ENCODE measurements at places on chromosomes 2 and 18.

DNA sequence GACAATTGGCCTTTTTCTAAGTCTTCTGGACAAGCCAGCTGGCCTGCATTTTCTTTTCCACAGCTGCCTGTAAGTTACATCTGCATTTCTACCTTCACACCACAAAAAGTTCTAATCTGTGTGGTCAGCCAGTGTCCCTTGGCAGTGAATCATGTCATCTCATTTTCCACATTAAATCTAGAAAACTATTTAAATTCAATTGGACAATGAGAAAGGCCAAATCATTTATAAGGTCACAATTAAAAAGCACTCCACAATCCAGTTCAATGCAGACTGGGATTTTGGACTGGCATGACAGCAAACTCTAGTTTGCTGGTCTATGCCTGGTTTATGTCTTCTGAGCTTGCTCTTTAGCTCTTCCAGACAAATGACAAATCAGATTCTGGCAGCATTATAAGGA is 494.2 kb upstream of the SPHKAP start:
- no peak overlapping the region for H3K4me3 ChIP-seq
- no peaks in the 10 kb centered on the region for H3K36me3 ChIP-seq
- no peaks in the 10 kb centered on the region for H3K4me1 ChIP-seq
- DNase-seq = no peak
- H3K27me3 ChIP-seq = no peaks in the 10 kb centered on the region

DNA sequence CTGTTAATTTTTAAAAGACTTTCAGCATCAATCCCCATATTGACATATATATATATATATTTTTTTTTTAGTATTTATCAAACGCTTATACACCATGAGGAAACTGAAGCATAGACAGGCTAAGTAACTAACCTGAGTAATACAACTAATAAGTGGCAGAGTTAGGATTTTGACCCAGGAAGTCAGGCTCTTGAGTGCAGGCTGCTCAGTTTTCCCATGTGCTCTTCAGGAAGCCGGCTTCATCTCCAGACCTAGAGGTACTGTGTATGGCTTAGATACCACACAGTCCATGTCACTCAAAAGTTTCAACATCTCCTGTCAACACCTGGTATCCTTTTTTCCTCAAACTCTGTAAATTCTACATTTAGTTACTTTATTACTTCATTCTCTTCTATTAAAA is 841.7 kb upstream of the ACVR2A start:
- H3K27ac ChIP-seq = no peak overlapping the region
- DNase-seq = no peak

DNA sequence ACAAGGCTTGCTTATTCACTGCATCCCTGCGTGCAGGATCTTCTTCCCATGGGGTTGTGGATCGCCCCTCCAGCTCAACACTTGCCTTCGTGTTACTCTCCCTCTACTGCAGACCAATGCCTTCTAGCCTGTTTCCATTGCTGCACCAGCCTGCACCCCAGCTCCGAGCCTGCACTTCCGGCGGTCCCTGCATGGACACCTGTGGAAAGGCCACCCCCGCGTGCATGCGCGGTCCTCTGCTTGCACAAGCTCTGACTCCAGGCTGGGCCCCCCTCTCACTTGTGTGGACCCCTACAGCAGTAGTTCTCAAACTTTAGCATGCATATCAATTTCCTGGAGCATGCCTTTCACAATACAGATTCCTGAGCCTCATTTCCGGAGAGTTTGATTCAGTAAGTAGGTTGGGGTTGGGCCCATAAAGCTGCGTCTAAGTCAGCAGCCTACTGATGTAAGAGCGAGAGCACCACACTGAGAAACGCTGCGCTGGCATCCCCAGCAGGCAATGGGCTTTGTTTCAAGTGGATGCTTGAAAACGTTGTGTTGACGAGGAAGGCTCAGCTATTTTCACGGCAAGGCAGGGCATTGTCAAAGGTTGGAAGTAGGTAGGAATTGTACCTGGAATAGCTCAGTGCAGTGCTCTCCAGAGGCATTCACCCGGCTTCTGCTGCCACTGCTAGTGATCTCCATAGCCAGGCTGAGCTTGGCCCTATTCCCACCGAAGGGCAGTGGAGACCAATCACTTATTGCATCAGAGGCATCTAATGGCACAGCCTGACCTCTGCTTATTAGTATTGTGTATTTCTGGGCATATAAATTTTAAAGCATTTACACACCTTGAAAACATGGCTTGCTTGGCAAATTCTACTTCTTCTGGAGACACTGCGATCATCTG is 32.6 kb downstream of the CREG2 start:
- H3K27ac ChIP-seq = no peak overlapping the region
- no peaks in the 10 kb centered on the region for H3K27me3 ChIP-seq
- no peaks in the 10 kb centered on the region for H3K4me1 ChIP-seq
- DNase-seq = no peak
- H3K4me3 ChIP-seq = no peak overlapping the region

- no peaks in the 10 kb centered on the region for H3K36me3 ChIP-seq
- H3K4me3 ChIP-seq = no peak overlapping the region
- H3K27me3 ChIP-seq = no peaks in the 10 kb centered on the region
- no peak for DNase-seq
- no peak overlapping the region for H3K27ac ChIP-seq
- peaks cover 8% of the 10 kb centered on the region for H3K4me1 ChIP-seq
Measured at GRCh38 chr2:186058614-186059013, 320.0 kb downstream of the FSIP2 start.

- DNase-seq = no peak
- no peaks in the 10 kb centered on the region for H3K27me3 ChIP-seq
- H3K36me3 ChIP-seq = peaks cover 5% of the 10 kb centered on the region
- no peak overlapping the region for H3K4me3 ChIP-seq
- H3K4me1 ChIP-seq = no peaks in the 10 kb centered on the region
- no peak overlapping the region for H3K27ac ChIP-seq
Measured at GRCh38 chr18:56795381-56795780, 144.2 kb downstream of the WDR7 start.

DNA sequence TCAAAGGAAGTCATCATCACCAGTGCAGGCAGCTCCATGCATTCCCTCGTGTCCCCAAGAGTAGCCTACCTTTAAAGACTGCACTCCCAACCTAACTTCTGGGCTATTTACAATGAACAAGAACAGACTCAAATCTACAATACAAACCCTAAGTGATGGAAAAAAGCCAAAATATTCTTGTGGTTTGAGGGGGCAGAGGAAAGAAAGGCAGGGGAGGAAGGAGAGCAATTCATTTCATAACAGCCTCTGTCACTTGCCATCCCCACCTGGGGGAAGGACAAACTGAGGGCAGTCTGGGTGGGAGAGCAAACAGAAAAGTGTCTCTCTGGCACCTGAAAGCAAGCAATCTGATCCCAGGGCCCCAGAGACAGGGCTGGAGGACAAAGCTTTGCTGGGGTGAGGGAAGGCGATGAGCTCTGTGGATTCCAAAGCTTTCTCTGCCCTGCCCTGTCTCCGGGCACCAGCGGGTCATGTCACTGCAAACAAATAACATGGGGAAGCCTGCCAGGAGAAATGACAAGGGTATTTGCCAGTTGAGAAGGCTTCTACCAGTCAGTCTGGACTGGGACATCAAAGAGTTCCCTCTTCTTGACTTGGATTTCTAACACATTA is 528.0 kb upstream of the TNP1 start:
- no peak for DNase-seq
- no peaks in the 10 kb centered on the region for H3K36me3 ChIP-seq
- H3K27ac ChIP-seq = no peak overlapping the region

DNA sequence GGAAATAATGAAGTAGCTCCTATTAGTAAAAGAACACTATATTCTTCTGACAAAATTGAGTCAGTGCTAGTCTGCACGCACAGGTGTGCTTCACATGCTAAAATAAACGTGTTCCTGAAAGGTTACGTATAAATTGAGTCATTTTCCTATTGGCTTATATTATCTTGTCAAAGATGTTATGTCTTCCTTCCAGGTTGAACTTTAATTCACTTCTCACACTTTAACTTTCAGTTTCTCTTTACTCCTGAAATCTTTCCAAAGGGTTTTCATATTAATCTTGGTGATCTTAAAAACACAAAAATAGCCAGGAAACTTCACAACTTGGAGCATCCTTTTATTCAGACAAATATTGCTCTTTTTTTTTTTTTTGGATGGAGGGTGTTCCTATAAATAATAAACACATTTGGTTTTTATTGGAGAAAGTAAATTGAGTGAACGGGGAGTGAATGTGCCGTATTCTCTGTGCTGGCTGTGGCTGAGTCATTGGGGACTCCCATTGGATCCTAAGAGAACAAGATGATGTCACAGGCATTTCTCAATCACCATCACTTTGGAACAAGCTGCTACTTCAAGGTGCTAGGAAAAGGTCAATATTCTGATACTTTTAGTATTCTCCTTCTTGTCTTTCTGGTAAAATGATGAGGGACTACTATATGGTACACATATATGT is 150.2 kb upstream of the SPATS2L start:
- no peaks in the 10 kb centered on the region for H3K27me3 ChIP-seq
- H3K4me1 ChIP-seq = no peaks in the 10 kb centered on the region
- H3K4me3 ChIP-seq = peak overlapping the region; percentile 42
- H3K36me3 ChIP-seq = no peaks in the 10 kb centered on the region
- no peak for DNase-seq

GRCh38 chr18:68533641-68534040 is 181.3 kb downstream of the TMX3 start:
- H3K27me3 ChIP-seq = no peaks in the 10 kb centered on the region
- H3K36me3 ChIP-seq = no peaks in the 10 kb centered on the region
- H3K27ac ChIP-seq = no peak overlapping the region
- no peak for DNase-seq
- H3K4me3 ChIP-seq = no peak overlapping the region

- H3K27ac ChIP-seq = no peak overlapping the region
- no peaks in the 10 kb centered on the region for H3K4me1 ChIP-seq
- H3K4me3 ChIP-seq = no peak overlapping the region
- H3K36me3 ChIP-seq = no peaks in the 10 kb centered on the region
Measured at GRCh38 chr18:24456549-24456948, 3.9 kb upstream of the HRH4 start.

GRCh38 chr18:686339-687111 is 25.9 kb downstream of the ENOSF1 start:
- no peak overlapping the region for H3K27ac ChIP-seq
- H3K4me1 ChIP-seq = no peaks in the 10 kb centered on the region
- H3K4me3 ChIP-seq = no peak overlapping the region
- peaks cover 8% of the 10 kb centered on the region for H3K36me3 ChIP-seq
- no peaks in the 10 kb centered on the region for H3K27me3 ChIP-seq
- no peak for DNase-seq

DNA sequence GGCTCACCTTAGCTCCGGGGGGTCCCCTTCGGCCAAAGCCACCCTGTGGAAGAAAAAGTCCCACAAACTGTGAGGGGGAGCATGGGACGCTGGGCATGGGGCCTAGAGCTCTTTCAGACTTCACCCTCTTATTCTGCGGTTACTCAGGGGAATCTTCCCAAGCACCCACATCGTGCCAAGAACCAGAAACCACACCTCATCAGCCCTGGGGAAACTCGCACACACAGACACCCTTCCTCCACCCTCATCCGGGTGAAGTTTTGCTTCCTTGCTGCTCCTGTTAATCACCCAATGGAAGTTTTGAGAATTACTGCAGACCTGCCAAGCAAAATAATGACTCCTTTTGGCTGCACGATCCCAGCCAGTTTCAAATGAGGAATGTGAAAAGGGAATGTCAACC is 59.1 kb downstream of the COL6A3 start:
- H3K36me3 ChIP-seq = no peaks in the 10 kb centered on the region
- H3K27ac ChIP-seq = peak overlapping the region; percentile 30
- H3K4me3 ChIP-seq = no peak overlapping the region
- H3K27me3 ChIP-seq = peaks cover 39% of the 10 kb centered on the region

DNA sequence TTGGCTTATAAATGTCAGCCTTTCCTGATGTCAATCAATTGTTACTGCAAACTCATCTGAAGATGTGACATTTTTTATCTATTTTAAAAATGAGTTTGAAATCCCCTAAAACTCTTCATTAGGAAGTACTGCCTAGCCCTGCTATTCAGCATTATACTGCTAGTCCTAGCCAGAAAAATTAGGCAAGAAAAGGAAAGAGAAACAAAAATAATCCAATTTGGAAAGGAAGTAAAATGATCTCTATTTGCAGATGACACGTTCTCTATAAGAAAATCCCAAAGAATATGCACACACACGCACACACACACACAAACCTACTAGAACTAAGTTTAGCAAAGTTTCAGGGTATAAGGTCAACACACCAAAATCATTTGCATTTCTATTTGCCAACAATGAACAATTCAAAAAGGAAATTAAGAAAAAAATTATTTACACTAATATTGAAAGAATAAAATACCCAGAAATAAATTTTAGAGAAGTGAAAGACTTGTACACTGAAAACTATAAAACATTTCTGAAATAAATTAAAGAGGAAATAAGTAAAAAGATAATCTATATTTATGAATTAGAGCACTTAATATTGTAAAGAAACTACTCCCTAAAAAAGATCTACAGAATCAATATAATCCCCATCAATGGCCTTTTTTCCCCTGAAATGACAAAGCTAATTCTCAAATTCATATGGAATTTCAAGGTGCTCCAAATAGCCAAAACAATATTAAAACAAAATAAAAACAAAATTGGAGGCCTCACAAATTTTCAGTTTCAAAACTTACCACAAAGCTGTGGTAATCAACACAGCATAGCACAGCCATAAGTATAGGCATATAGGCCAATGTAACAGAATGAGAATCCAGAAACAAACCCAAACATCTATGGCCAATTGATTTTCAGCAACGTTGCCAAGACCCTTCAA is 433.7 kb upstream of the TRIB2 start:
- H3K36me3 ChIP-seq = no peaks in the 10 kb centered on the region
- no peaks in the 10 kb centered on the region for H3K27me3 ChIP-seq
- H3K4me1 ChIP-seq = peaks cover 9% of the 10 kb centered on the region
- no peak overlapping the region for H3K27ac ChIP-seq
- H3K4me3 ChIP-seq = no peak overlapping the region
- no peak for DNase-seq

DNA sequence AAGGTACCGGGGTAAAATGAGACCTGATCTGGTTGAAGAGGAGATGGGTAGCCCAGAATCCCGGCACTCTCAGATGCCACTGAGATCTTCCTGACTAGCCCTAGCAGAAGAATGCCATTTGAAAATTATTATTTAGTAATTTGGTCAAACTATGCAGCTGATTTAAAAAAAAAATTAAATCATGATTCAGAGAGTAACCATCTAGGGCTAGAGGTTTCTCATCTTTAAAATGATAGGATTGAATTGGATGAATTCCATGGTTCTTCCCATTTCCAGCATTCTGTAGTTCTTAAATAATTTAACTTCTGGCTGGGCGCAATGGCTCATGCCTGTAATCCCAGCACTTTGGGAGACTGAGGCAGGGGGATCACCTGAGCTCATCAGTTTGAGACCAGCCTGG is 106.1 kb downstream of the MYO1B start:
- no peak overlapping the region for H3K4me3 ChIP-seq
- no peak overlapping the region for H3K27ac ChIP-seq
- H3K4me1 ChIP-seq = no peaks in the 10 kb centered on the region
- H3K36me3 ChIP-seq = no peaks in the 10 kb centered on the region
